ENCODE measurements at places on chromosomes 5 and 9.
A peak's percentile ranks its signal among the peaks of the same experiment; 100 is the strongest.

GRCh38 chr9:109843641-109844040 lies 63.6 kb downstream of the PALM2AKAP2 start:
- DNase-seq, result no peak

GRCh38 chr9:4614627-4615026 lies 47.5 kb upstream of the PLPP6 start:
- DNase-seq, result no peak

GRCh38 chr5:139848508-139849100 lies 53.0 kb downstream of the PSD2 start:
- peak; percentile 13 for DNase-seq

- no peak for DNase-seq
These were observed 271.6 kb downstream of the RAB3C start for GRCh38 chr5:58854441-58854840.

DNA sequence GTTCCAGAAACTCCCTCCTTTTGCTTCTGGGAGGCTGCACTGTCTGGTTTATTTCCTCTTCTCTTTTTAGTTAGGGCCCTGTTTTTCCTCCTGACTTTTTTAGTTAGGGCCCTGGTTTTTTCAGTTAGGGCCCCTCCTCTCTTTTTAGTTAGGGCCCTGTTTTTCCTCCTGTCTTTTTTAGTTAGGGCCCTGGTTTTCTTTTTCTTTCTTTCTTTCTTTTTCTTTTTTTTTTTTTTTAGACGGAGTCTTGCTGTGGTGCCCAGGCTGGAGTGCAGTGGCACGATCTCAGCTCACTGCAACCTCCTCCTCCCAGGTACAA lies 15.1 kb downstream of the GSN start:
- no peak for DNase-seq

DNA sequence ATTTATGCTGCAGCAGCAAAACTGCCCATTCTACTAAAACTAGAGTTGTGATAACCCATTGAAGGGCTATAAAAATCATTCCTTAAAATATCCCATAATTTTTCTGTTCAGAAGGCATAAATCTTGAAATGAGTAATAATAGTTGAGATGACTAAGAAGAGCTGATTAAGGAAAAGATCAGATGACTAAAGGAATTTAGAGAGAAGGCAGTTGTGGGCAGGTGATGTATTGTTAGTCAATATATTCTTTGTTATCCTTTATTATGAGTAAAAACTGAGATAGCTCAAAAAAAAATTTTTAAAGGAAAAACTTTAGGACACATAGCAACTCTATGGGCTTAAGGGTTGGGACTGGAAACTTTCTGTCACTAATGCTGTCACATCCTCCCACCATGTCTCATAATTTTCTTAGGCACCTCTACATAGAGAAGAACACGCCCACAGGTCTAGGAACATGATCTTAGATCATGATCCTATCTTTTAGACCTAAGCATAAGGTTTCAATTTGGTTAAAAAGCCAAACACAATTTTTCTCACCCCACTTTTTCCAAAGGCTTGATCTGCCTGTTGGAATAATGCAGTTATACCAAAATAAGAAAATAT lies 597.5 kb upstream of the MEF2C start:
- DNase-seq, result no peak

- DNase-seq, result no peak
These were observed 11.7 kb downstream of the DNM1 start for GRCh38 chr9:128214571-128215490.

GRCh38 chr9:107274096-107274495 lies 9.0 kb upstream of the RAD23B start:
- DNase-seq, result no peak

GRCh38 chr5:139023286-139023685 lies 148.2 kb upstream of the LRRTM2 start:
- no peak for DNase-seq

GRCh38 chr5:131112424-131112823 lies 52.6 kb downstream of the HINT1 start:
- DNase-seq, result no peak

GRCh38 chr5:10797261-10797660 lies 36.2 kb upstream of the DAP start:
- DNase-seq, result no peak

DNA sequence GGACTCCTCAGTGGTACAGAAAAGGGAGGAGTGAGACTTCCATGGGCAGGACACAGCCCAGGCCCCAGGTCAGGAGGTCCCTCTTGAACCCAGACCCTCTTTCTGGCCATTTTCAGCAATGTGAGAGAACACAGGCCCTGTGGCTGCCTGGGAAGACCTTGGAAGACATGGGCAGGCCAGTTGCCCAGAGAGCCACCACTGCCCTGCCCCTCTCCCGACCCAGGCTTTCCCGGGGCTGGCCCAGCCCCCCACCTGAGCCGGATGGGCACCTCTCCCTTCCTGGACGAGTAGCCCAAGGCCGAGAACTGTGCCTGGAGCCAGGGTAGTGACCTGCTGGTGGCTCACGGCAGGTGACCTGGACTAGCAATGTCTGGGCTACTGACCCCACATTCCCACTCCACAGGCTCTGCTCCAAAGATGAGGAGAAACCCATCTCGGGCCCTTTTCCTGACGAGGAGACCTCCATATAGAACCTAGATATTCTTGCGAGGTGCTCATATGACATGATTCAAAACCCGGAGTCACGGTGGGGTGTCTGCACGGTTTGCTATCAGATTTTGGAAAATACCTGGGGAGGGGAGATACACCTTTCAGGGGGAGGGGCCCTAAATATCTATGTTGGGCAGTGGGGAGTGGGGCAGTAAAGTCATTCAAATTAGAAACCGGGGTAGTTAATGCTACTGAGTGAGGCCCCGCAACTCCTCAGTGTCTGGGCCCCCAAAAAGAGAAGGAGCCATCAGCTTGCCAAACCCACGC lies 59.4 kb downstream of the ZNF354C start:
- no peak for DNase-seq

DNA sequence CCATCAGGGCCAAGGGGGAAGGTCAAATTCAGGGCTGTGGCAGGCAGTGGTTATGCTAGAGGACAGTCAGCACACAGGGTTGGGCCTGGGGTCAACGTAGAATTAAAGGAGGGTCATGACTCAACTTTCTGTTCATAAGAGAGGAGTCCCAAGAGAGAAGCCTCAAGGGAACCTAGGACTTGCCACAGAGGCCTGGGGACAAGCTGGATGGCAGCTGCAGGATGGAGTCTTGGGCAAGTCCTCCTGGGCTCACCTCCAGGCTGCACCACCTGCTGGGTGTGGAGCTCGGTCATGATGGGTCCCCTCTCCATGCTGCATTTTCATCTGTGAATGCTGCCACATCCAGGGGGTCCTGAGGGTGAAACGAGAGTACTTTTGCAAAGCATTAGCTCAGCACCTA lies 9.0 kb upstream of the WNK2 start:
- no peak for DNase-seq

DNA sequence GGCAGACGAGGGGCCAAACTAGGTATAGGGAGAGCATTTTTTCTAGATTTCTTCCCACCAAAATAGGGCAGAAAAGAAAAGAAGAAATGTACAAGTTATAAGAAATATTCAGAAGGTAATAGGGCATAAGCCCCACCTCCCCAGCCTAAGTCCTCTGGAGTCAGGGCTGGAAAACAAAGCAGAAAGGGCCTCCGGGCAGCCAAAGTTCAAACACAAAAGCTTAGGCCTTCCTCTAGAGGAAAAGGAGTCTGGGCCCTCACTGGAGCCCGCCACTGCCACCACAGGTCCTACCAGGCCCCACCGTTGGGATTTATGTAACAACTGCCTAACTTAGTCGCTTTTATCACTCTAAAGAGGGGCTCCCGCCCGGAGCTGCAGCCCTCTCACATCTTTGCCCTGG lies 27.6 kb downstream of the TBC1D2 start:
- DNase-seq, result no peak

DNA sequence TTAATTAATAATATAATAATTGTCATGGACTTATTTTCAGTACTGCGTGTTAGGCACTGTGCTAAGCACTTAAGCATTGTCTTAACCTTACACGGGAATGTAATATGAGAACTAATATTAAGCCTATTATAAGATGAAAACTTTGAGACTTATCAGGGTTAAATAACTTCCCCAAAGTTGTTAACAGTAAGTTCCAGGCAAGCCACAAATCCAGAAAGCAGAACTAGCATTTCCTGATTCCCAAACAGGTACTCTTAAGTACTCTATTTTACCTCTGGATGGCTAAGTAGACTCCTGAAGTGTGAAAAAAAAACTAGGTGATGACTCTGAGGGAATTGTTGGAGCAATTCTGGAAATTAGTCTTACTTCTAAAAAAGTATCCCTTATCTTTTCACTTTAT lies 23.8 kb downstream of the GABRG2 start:
- DNase-seq, result no peak

- DNase-seq, result no peak
These were observed 203.6 kb downstream of the GABRB2 start for GRCh38 chr5:161342886-161343285.

- DNase-seq, result no peak
These were observed 506.3 kb upstream of the WWC1 start for GRCh38 chr5:167785106-167785505.

- no peak for DNase-seq
These were observed 62.3 kb downstream of the NIPSNAP3B start for GRCh38 chr9:104826079-104826775.

- DNase-seq, result peak; percentile 55
These were observed 2.2 kb downstream of the RACK1 start for GRCh38 chr5:181241393-181241975.

DNA sequence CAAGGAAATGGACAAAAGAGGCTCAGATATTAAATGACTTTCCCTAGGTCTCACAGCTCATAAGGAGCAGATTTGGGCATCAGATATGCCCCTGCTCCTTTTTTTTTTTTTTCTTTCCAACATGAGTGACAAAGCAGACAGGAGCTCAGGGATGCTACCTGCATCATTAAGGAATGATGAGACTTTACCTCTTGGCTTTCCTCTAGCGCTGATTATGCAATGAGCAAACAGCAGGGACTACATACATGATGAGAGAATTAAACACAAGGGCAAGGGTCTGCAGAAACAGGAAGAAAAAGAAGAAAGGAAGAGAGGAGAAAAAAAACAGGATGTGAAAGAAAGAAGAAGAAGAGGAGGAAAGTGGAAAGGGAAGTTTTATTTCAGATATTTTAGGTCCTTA lies 179.9 kb downstream of the PPP2R2B start:
- no peak for DNase-seq

DNA sequence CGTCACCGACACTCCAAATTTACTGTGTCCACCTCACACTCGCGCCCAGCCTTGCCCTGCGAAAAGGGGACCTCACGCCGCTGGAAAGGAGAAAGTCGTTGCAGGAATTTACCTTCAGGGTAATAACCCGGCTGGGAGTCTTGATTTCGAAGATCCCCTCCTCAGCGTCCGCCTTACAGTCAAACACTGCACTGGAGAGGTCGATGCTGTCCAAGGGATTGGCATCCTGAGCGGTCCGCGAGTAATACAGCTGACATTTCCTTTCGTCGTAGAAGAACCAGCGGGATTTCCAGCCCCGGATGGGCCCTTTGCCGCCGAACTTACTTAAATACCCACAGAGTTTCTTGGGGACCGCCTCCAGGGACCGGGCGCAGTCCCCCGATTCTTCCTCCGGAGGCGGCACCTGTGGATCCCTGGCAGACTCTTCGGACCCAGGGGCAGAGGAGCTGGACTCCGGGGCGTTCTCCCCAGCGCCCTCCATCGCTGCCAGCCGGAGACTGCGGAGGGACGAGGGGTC lies 330 bp downstream of the TBC1D2 start:
- no peak for DNase-seq
